NCI-H2081 (cell line): ENCODE measurements at places on chromosomes 6 and 20.

- no peak for DNase-seq
Observed at GRCh38 chr20:38117205-38117604, 47.9 kb downstream of the TGM2 start.

DNA sequence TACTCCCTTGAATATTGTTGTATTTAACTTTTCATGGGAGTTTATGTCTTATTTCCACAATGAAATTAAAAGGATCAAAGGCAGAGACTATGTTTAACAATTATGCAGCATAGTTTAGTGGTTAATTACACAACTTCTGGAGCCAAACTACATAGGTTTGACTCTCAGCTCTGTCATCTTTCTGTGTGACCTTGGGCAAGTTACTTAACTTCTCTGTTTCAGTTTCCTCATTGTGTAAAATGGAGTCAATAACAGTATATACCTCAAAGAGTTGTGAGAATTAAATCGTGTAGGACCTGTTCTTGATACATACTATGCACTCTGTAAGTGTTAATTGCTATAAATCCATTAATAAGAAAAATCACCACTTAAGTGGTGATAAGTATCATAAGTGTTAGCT is 48.3 kb downstream of the BTBD9 start:
- DNase-seq: no peak

- DNase-seq: no peak
Observed at GRCh38 chr6:139587469-139587868, 213.0 kb upstream of the CITED2 start.

- DNase-seq: no peak
Observed at GRCh38 chr6:31035862-31036497, 25.7 kb downstream of the MUC22 start.

- no peak for DNase-seq
Observed at GRCh38 chr6:7142228-7142801, 34.6 kb downstream of the RREB1 start.

GRCh38 chr6:15304337-15305042 is 58.6 kb downstream of the JARID2 start:
- no peak for DNase-seq

GRCh38 chr6:36089048-36089447 is 41.3 kb upstream of the MAPK13 start:
- no peak for DNase-seq
